ENCODE measurements at places on chromosomes 7 and 10.

DNA sequence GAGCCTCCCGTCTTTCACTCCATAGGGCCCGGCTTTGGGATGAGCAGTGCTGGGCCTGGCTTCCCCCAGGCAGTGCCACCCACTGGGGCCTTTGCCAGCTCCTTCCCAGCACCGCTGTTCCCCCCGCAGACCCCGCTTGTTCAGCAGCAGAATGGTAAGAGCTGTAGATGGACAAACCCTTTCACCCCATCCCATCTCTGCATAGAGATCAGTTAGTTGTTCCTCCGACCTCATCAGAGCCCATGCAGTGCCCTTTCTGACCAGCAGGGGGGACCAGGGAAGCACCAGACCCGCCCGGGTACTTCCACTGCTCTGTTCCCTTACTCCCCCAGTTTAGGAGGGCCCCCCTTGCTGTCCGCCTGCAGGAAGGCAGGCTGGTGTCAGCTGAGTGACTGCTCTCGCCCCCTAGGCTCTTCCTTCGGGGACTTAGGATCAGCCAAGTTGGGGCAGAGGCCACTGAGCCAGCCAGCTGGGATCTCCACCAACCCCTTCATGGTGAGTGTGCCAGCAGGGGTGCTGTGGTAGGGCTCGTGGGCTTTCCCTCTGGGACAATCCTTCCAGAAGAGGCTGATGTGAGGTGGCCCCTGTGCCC, 9.8 kb downstream of the SAP25 start:
- peak; percentile 71 for DNase-seq

DNA sequence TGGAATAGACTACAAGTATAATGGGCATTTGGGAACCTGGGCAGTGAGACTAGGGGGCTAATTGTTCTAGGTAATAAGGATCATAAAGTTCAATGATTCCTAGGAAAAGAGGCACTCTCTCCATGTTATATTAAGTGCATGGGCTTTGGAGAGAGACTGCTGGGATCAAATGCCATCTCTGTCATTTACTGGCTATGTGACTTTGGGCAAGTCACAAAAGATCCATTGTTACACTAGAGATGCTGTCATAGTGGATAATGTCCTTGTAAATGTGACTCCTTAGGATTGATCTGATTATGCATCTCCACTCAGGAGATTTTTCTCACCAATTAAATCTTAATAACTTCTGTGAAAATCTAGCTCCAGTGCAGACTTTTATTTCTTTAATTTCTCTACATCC, 156.3 kb upstream of the CACNA2D1 start:
- DNase-seq: no peak

GRCh38 chr10:85961073-85961472, 405.5 kb downstream of the GRID1 start:
- DNase-seq: no peak

- DNase-seq: no peak
Measured at GRCh38 chr7:80482950-80483349, 28.9 kb downstream of the GNAT3 start.

- DNase-seq: no peak
Measured at GRCh38 chr10:97534746-97535367, 36.1 kb downstream of the UBTD1 start.

Data from stimulated activated CD8-positive, alpha-beta memory T cell treated with anti-CD3 and anti-CD28 coated beads, Interleukin-2, amount 100 ng/mL, for 1 hour (primary cell).